ENCODE measurements at places on chromosomes 2 and 18.

GRCh38 chr2:98589489-98589888, 18.8 kb downstream of the COA5 start:
- no peak for DNase-seq

DNA sequence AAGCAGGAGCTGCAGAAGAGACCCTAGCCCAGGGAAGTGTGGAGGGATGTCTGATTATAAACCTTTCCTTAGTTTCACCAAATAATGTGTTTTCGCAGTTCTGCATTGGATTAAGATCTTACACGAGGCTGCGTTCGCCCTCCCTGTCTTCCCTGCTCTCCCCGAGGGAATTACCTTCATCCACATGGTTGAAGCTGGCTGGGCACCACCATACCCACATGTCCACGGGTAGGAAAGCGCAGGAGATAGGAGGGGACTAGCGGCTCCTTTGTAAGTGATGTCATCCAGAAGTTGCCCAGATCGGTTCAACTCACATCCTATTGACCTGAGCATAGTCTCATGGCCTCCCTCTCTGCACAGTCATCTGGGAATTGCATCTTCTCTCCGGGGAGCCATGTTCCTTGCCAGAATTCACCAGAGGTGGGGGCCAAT, 1.1 kb downstream of the TTL start:
- peak; percentile 44 for DNase-seq

- DNase-seq, result no peak
These were observed 92.6 kb downstream of the CD8B2 start for GRCh38 chr2:106579750-106580197.

- no peak for DNase-seq
These were observed 222.3 kb downstream of the ZBTB7C start for GRCh38 chr18:48186861-48187260.

DNA sequence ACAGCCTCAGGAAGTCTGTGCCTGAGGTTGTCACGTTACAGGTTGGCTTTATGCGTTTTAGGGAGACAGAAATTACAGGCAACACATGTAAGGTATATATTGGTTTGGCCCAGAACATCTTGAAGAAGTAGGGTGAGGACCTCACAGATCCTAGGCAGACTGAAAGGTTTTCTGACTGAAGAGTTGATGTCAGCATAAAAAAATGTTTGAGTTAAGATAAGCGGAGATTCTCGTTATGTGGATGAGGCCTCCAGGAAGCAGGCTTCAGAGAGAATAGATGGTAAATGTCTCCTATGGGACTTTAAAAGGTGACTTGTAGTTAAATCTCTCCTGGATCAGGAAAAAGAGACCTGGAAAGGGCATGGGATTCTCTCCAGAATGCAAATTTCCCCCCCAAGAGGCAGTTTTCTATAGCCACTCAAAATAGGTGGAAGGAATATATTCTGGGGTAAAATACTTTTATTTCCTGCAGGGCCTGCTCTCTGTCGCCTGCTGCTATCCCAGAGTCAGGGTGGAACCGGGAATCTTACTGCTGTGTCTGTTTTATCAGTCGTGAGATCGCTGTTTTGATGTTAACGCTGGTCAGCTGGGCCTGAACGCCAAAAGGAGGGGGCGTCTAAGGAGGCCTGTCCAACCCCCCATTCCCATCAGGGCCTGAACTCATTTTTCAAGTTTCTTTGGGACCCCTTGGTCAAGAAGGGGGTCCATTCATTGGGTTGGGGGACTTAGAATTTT, 171.1 kb downstream of the HDAC4 start:
- DNase-seq, result no peak

DNA sequence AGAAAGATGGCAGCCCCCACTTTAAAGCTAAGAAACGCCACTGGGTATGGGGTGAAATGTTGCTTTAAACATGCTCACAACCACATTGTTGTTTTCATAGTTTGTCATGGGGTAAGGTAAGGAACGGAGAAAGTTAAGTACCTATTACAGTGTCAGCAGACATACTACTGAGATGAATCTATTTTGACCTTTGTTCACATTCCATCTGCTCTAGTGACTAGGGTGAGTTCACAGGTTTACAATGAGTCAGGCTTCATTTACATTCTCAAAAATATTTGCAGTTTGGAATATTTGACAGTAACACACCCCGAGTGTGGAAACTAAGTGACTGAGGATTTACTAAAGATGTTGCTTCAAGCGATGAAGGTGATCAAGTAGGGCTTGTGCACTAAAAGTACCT, 428.7 kb upstream of the ACVR2A start:
- no peak for DNase-seq

DNA sequence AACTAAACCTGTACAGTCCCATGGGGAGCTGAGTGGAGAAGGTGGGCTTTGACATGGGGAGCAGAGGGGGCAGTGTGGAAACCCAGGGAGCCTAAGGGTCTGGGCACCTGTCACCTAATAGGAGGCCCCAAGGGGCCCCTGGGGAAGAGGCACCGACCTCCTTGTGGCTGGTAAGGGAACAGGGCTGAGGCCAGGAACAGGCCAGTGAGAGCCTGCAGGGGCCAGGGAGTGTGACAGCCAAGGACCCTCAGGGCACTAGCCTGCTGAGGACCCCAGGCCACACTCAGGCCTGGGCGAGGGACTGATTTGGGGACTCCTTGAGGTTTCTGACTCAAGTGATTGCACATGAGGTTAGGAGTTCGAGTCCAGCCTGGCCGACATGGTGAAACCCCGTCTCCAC, 24.5 kb upstream of the ALPP start:
- DNase-seq, result no peak

GRCh38 chr2:157460384-157460837, 16.5 kb upstream of the CYTIP start:
- no peak for DNase-seq

- DNase-seq, result no peak
These were observed 204.2 kb downstream of the CYP26B1 start for GRCh38 chr2:71943238-71944182.

All from GM20000 (cell line).